ENCODE measurements at places on chromosomes 16 and 17.

GRCh38 chr16:11203111-11203623 lies 52.8 kb downstream of the SOCS1 start:
- DNase-seq: no peak

DNA sequence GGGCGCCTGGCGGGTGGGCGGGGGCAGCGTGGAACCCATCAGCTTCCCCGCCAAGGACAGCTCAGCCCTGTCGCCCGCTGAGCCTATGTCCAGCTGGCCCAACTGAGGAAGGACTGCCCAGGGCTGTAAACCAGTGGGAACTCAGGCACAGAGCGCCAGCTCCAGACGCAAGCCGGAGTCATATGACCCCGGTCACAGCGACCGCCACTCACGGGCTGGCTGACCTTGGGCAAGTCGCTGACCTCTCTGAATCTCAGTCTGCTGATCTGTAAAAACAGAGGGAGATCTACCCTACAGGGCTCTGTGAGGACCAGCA lies 170.0 kb downstream of the C16orf78 start:
- no peak for DNase-seq

DNA sequence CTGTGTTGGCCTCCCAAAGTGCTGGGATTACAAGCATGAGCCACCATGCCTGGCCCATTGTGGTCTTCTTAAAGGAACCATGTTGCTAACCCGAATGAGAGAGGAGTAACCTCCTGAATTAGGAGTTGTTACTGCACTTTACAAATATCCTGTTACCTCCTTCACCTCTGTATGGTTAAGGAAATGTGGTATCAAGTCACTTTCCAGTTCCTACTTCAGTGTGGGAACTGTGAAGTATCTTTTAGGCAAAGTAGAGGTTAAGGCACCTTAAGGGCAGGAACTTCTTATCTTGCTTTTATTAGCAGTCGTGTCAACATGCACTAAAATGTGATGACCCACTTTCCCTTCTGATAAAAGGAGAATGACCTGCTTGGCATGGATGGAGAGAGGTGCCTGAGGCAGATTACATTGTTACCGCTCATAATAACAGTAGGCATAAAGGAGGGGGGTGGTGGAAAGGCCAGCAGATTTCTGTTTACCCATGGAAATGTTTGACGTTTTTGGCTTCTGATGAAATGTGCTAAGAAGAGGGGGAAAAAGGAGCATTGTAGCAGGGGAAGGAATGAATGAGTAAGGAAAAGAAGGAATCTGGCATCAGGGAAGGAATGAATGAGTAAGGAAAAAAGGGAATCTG lies 28.5 kb downstream of the FTO start:
- DNase-seq: no peak

DNA sequence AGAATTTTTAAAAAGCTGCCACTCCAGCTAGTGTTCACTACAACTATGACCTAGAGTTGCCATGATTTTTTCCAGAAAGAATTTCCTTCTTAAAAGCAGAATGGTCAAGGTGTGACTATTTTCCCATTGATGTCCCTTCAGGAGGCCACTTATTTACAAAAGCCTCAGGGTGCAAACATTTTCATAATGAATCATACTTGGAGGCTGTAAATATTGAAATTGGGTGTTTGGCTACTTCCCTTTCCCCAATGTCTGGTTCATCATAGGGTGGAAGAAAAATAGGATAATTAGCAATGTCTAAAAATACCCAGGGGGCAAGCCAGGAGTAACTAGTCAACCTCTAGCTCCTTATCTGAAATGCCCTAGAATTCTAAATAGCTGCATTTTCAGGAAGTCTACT lies 18.8 kb downstream of the AXIN2 start:
- DNase-seq: no peak

- no peak for DNase-seq
These were observed 70.2 kb downstream of the SPAG9 start for GRCh38 chr17:51050291-51051033.

DNA sequence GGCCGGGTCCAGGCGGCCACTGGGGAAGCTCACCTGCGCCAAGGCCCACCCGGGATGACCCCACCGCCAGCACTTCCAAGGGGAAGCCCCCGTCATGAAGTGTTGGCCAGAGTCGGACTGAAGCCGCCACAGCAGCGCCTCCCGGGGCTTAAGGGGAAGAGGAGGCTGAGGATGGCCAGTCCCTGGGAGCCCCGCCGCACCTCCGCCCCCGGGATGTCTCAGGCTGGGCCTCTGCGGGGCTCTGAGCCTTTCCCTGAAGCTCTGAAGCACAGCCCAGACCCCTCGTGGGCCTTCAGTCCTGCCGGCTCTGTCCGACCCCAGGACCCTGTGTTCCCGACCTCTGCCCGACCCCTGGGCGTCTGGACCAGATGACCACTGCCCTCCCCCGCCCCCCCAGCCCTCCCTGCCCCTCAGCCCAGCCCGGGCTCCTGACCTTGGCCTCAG lies 42.8 kb upstream of the ACSF3 start:
- DNase-seq: no peak

DNA sequence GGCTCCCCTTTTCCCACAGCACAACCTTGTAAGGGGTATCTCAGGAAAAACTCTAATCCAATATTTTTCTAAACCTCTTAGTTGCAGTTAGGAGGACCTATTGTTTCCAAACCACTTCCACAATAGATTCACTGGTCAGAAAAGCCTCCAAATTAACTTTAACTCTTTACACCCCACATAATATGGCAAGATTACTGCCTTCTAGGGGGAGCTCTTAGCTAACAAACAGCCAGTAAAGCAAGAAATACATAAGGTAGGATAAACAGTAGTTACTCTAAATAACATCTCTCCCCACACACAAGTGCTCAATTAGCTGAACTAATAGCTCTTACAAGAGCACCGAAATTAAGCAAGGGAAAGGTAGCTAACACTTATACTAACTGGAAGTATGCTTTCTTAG lies 192.1 kb upstream of the KIF2B start:
- DNase-seq: no peak

DNA sequence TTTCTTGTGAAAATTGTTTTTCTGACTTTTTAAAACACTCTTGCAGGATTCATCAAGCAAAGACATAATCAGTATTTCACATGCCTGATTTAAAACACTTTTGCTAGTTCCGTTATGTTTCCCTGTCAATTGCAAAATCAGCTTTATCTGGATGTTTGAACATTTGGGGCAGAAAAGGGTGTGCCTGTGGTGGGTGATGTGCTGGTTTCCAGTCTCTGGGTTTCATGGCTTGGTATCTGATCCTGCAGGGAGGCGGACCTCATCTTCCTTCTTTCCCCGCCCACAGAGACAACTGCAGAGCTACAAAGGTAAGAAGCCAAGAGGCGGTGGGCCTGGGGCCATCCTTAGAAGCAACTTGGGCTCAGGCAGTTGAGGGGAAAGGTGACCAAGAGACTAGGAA lies 41.8 kb downstream of the NLRC5 start:
- DNase-seq: no peak

- DNase-seq: no peak
These were observed 50.3 kb downstream of the SCNN1G start for GRCh38 chr16:23232806-23233205.

- DNase-seq: peak; percentile 36
These were observed 144.0 kb upstream of the CHMP6 start for GRCh38 chr17:80847496-80848230.

DNA sequence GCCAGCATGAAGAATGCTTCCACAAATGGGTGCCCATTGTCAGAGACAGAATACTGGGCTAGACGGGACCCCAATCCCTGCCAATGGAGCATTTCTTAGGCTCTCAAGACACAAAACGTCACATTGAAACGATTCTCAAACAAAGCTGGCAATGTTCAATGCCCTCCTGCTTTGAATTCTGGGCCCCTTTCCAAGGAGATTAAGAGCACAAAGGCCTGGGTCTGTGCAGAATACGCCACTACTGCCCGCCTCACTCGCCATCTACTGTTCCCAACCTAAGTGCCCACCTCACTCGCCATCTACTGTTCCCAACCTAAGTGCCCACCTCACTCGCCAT lies 9.7 kb downstream of the CFAP20 start:
- no peak for DNase-seq

- no peak for DNase-seq
These were observed 23.1 kb upstream of the MEIOB start for GRCh38 chr16:1895068-1895467.

Measured in stimulated activated CD8-positive, alpha-beta memory T cell treated with anti-CD3 and anti-CD28 coated beads, Interleukin-15, amount 100 ng/mL, for 1 hour (primary cell).